ENCODE measurements at places on chromosomes 16 and 17.

DNA sequence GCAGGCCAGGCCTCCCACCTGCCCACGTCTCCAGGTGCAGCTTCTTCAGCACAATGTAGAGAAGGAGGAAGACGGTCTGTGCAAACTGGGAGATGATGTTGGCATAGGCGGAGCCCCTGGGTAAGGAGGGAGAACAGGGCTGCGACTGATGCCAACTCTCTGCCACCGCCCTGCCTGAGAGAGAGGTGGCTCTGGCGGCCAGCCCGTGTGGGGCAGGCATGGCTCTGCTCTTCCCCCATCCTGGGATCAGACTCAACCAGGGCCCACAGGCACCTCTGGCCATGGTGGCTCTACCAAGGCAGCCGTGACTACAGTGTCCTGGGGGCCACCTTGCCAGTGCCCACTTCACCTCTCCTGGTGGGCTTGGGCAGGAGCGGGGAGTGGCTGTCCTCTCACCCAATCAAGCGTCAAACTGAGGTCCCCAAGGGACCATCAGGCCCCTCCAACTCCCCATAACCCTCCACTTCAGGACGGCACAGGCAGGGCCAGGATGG is 8.6 kb downstream of the SLC47A2 start:
- no peak for DNase-seq

DNA sequence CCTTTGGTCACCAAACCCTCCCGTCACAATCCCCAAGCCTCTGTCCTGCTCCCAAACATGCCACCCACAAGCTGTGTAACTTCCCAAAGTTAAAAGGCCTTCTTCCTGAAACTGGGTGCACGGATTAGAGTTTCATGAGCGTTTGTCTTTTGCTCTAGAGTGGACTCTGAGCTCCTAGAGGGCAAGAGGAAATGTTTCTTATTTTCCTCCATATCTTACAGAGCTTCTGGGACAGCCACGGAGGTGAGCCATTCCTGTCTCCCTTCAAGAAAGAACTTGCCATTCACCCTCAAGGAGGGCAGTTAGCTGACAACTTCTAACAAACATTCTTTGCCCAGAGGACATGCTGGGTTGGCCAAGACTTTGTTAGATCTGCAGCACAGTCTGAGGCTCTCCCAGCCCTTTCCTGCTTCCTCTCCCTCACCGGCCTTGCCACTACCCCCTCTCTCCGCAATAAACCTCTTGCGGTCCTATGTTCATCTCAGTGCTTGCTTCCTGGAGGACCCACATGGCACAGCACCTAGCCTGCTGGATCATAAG is 2.6 kb upstream of the MYCBPAP start:
- no peak for DNase-seq

DNA sequence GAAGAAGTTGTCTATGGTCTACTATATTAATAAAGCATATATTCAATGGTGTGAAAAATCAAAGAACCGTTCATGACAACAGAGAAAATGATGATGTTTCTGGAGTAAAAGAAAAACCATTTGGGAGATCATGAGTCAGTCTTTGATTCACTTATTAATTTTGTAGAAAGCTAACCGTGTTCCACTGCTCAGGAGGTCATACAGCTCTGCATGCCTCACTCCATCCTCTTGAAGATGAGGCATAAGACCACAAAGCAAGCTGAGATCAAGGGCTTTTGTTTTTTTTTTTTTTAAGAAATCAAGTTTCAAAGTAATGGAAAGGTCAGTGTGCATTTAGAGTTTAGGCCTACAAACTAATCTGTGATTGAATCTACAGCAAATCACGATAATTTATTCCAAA is 206.4 kb downstream of the CEP112 start:
- DNase-seq, result peak; percentile 5

DNA sequence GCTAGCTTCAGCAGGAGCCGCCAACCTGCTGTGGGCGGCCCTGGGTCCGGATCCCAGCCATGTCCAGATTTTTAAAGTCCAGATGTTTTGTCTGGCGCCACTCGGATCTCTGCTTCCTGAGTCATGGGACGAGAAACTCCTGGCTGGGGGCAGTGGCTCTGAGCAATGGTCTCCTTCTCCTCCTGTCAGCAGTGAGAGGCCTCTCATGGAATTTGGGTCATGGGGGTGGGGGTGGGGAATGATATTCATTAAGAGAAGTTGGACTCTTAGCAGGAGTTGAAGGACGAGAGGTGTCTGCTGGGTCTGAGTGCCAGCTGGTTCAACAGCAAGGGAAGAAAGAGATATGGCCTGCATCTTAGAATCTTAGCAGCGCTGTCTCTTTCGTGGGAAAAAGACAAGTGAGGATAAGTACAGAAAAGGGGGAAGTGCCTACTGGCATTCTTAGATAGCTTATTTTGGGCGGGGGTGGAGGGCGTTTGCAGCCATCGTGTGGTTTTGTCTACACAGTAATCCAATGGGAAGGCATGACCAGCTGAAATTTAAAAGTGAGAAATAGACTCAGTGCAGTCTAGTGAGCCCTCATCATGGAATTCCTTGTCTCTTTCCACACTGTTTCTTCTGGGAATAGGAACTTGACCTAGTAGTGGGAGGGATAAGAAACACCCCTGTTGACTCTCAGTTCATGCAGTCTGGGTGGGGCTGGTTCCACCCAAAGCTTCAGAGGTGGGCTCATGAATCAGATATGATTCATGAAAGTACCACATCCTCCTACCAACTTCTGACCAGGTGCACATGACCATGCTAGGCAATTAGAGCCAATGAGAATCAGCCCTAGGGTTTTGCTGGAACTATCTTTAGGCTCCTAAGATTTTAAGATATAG is 80.5 kb downstream of the MYH13 start:
- peak; percentile 70 for DNase-seq

DNA sequence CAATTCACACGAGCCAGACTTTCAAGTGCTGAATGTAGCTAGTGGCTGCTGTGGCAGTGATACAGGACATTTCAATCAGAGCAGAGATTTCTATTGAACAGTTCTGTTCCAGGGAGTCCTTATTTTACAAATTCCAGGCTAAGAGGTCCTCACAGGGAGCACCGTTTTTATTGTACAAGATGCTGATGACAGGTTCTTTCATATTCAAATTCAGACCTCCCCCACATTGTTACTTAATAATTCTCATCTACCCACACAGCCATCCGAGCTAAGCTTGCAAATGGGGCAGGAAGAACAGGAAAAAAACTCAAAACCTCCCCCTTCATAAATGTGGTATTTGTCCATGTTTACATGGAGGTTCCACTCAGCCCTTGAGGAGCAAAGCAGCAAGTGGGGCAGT is 9.8 kb downstream of the GABARAPL2 start:
- no peak for DNase-seq
